Effector memory CD4-positive, alpha-beta T cell (primary cell): ENCODE measurements at places on chromosomes 16 and 17.

DNA sequence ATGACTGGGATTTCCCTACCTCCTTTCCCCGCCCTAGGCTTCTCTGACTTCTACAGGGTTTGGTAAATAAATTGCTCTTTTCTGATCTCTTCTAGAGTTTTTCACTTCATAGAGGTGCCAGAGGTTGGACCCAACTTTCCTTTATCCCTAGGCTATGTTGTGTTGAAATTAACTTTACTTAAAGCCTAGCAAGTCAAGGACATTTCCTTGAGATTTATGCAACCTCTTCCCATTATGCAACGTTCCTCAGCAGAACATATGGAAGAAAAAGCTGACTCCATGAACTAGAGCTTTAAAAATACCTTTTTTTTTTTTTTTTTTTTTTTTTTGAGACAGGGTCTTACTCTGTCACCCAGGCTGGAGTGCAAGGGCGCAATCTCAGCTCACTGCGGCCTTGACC is 15.5 kb downstream of the MPO start:
- DNase-seq, result no peak

DNA sequence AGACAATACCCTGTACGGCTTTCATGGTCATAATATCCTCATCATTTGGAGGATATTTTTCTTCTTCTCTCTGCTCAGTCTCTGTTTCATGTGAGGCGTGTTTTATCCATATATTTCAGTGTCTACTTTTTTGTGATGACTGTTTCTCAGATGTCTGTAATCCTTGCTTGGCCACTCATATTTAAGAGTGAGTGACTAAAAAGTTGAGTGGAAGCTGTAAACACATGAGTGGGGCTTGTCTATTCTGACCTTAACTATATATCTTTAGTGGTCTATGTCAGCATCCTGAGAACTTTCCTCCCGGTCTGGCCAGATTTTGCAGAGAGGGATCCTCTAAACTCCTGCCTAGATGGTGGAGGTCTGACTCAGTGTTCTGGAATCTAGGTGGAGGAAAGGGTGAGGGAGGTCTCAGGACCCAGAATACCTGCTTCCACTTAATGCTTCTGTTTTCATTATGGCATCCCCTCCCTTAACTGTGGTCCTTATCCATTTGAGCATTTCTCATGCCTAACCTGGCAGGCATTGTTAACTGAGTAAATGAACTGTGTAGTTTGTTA is 6.0 kb downstream of the DDX19B start:
- DNase-seq, result no peak

DNA sequence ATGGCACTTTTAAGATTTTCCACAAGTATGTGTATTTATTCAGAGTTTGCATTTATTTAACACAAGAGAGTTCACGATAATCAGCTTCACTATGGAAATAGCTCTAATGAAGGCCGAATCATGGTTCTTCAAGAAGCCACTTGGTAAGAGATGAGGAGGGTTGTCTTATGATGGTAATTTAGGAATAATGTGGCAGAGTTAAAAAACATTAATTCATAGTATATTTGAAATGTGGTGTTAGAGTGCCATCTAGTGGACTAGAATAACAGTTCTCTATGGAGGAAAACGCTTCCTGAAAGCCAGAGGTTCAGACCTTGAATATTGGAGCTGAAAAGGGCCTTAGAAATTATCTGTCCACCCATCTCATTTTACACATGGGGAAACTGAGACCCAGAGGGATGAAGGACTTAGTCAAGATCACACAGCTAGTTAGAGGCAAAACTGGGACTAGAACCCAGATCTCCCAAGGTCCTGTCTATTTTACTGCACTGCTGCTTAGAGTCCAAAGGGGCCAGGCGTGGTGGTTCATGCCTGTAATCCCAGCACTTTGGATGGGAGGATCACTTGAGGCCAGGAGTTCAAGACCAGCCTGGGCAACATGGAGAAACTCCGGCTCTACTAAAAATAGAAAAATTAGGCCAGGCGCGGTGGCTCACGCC is 33.8 kb upstream of the KPNB1 start:
- DNase-seq, result no peak

GRCh38 chr17:51046514-51047384 is 73.9 kb downstream of the SPAG9 start:
- DNase-seq, result no peak

DNA sequence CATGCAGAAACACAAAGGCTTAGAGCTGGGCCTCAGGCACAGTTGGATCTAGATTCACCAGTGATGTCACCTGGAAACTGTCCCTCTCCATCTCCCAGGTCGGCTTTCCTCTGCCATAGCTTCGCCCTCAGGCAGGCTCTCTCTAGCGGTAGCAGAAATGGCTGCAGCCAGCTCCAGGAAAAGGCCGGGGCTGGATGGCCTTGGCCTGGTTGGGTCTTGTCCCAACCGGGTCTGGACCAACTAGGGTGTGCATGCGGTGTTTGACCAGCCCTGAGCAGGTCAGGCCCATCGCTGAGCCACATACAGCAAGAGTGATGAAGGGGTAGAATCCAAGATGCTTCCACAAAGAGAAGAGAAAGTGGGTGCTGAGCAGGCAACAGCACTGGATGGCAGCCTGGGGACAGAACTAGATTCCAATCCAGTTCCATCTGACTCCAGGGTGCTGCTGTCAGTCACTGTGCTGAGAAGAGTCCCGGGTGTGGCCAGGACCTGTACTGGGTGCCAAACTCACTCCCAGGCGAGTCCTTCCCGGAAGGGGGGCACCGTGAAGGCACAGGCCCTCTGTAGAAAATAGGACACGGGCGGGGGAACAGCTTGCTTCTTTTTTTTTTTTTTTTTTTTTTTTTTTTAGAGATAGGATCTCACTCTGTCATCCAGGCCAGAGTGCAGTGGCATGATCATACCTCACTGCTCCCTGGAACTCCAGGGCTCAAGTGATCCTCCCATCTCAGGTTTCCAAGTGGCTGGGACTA is 51.8 kb downstream of the SOCS3 start:
- DNase-seq, result no peak

DNA sequence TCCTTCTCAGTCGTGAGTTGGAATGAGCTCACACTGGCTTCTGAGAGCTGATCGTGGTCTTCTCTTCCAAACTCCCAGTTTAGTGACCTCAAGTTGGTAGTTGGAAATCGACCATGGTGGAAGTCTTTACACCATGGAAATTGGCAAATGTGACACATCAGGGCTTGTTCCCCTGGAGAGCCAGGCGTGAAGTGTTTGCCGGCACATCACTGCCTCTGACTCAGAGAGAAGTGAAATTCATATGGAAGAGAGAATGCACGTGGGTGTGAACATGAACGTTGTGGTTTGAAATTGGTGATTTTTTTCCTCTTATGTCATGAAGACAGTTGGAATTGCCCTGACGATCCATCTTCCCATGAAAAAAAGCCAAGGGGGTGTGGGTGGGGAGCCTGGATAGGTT is 47.4 kb downstream of the AXIN2 start:
- no peak for DNase-seq

GRCh38 chr16:6068063-6068462 is 970.5 kb upstream of the EEF2KMT start:
- no peak for DNase-seq

GRCh38 chr17:44384823-44385286 is 4.6 kb downstream of the ITGA2B start:
- no peak for DNase-seq

DNA sequence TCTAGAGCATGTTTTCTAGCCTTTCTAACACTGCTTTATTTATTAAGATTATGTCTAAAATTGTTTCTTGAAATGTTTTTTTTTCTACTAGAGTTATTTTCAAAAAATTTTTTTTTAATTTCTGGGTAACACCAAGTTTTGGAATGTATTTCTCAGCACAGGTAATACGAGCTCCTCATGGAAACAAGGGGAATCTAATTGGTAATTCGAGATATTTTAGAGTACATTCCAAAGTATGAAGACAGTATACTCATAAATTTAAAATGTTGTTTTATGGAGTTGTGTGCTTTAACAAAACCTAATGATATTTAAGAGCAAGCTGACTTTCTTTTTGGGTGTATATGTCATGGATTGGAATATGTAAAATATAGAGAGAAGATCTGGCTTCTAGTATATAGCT is 42.4 kb downstream of the OMG start:
- DNase-seq, result no peak

DNA sequence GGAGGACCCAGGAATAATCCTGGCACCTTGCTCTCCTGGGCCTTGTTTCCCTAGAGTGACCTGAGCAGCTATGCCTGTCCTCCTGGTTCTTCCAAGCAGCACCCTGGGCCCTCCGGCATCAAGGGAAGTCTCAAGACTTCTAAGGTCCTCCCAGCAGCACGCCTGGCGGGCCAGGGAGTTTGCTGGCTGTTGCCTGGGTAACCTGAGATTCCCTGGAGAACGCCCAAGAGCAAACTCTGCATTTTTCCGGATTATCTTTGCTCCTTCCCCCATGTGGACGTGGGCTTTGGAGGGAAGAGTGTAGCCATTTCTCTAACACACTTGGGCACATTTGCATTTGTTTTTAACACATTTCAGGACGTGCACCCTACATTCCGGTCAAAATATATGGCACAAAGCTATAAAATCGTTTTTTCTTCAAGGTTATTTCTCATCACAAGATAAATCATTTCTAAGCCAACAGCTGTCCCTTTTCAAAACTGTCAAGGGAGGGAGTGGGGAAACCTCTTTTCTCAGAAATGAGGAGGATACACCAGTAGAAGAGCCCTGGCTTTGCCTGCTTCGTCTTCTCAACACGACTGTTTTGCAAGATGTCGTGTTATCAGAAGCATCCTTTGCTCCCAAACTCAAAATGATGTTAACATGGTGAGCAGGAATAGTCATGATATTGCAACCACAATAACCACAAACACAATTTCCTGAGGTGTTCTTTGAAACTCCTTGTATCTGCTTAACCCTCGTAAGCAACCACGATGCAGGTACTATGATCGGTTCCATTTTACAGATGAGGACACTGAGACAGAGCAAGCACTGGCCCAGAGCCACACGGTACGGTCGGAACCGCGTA is 116.5 kb downstream of the ADCY9 start:
- no peak for DNase-seq

- DNase-seq, result peak; percentile 99
These were observed at the start of gene HAPSTR1 for GRCh38 chr16:9090960-9091866. HAPSTR1 (plus strand) TSS chr16:9091644; CDS start chr16:9092045, 401 bp downstream.

GRCh38 chr17:44361292-44362260 is 2.1 kb downstream of the FAM171A2 start:
- DNase-seq, result no peak

GRCh38 chr17:8463099-8463498 is 27.4 kb downstream of the NDEL1 start:
- DNase-seq, result no peak

GRCh38 chr16:52398491-52398960 is 148.4 kb downstream of the TOX3 start:
- DNase-seq, result no peak

DNA sequence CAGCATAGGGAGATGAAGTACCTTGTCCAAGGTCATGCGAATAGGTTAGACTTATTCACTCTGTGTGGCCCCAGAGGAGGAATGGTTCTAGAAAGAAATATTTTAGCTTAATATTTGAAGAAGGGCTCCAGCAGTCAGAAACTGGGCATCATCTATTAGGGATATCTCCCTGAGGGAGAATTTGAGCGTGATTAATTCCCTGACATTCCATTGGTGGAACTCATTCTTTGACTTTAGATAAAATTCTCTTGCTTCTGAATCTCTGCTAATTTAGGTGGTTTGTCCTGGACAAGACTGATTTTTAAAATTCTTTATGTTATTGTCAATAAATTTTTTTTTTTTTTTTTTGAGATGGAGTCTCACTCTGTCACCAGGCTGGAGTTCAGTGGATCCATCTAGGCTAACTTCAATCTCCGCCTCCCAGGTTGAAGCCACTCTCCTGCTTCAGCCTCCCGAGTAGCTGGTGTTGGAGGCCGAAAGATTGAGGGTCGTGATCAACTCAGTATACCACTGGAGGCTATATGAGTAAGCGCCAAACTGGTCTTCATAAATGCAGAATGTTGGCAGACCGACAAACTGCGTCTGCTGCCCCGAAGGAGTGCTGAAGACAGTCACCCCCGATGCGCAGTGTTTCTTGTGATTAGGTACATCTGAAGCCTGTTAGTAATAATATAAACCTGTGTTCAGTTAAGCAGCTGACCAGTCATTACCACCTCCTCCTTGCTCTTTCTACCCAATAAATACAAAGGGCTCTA is 267.9 kb upstream of the HSBP1 start:
- no peak for DNase-seq
